ENCODE measurements at places on chromosomes 4 and X.
A peak's percentile ranks its signal among the peaks of the same experiment; 100 is the strongest.

GRCh38 chr4:123599061-123599919 is 202.7 kb downstream of the SPRY1 start:
- DNase-seq = no peak

- no peak for DNase-seq
Measured at GRCh38 chr4:95867919-95868318, 28.0 kb downstream of the PDHA2 start.

DNA sequence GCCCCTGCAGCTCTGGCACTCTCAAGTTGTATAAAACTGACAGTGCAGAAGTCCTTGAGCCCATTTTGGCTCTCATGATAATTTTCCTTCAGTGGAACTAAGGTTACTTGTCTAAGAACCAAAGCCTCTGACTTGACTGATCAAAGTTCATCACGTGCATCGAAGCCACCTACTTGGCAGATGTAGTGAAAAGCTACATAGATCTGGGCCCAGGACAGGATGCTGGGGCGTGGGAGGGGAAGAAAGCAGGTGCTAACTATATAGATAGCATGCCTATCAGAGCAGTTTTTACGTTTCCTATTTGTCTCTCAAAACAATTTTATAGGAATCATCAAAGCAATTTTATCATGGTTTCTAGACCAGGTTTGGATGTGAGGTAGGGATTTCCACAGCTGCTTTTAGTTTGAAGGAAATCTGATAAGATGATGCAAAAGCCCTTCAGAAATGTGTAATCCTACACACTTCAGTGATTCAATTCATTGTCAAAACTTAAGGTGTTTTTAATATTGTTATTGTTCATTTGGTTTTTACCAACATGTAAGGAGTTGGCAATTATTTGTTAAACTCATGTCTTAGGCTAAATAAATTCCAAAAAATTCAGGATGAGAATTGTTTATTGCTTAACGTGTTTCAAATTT is 1.2 kb upstream of the CD40LG start:
- no peak for DNase-seq

DNA sequence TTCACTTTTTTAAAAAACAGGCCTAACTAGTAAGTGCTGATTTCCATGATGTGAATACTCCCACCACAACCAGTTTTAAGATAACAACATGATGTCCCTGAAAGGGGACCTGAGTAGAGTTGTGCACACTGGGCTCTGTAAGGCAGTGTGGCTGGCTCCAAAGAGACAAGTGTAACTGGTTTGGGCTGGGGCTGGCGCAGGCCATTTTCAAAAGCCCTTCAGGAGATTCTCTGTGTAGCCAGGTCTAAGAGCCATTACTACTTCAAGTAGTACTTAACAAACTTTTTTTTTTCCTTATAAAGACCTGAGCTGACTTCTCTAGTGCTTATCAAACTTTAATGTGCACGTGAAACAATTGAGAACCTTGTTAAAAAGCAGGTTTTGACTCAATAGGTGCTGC is 4.3 kb downstream of the QRFPR start:
- no peak for DNase-seq

DNA sequence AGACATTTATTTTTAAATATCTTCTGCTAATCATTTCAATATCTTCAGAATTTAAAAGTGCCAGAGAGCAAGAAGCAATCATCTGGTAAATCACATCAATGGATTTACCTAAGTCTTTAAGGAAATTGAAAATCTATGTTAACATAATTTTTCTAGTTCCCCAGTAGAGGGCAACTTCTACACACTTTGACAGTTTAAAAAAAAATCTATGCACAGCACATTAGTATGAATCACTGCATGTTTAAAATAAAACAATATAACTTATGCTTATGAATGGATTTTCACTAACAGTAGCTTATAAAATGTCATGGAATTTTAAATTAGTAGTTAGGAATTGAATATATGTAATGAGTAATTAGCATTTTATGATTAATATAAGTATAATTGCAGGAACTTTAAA is 126.5 kb downstream of the REELD1 start:
- DNase-seq = no peak

DNA sequence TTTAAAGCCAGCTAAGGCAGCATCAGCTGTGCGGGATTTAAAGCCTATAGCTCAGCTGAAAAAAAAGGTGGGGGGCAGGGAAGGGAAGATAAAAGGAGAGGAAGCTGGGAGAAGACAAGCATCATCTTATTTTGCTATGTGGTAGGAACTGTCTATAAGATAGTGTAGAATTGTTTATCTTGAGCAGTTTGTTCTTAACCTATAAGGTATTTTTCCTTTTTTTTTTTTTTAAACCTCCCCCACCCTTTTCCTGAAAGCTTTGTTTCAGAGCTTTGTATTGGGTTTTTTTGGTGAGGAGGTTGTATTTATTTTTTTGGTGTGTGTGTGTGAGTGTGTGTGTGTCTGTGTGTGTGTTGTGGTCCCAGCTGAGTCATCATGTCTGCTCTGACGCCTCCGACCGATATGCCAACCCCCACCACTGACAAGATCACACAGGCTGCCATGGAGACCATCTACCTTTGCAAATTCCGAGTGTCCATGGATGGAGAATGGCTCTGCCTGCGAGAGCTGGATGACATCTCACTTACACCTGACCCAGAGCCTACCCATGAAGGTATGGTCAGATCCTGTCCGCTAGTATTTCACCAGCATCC is 531 bp downstream of the RUFY3 start:
- no peak for DNase-seq

GRCh38 chrX:72142794-72143608 is 11.3 kb upstream of the RTL5 start:
- DNase-seq = no peak

DNA sequence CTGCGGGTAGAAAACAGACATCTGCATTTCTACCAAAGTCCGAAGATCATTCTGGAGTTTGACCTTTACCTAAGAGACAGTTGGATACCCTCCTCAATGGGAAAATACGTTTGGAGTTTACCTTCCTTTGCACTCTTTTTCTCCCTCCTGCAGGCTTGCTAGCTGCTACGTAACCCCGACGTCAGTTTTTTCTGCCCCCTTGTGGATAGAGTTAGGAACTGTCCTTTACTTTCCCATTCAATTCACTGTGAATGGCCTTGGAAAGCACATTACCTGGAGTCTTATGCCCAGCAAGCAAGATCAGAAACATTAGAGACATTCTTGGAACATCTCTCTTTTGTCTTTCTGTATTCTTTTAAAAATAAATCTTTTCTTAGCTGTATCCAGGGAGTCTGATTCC is 250.7 kb downstream of the NAP1L3 start:
- peak; percentile 44 for DNase-seq

DNA sequence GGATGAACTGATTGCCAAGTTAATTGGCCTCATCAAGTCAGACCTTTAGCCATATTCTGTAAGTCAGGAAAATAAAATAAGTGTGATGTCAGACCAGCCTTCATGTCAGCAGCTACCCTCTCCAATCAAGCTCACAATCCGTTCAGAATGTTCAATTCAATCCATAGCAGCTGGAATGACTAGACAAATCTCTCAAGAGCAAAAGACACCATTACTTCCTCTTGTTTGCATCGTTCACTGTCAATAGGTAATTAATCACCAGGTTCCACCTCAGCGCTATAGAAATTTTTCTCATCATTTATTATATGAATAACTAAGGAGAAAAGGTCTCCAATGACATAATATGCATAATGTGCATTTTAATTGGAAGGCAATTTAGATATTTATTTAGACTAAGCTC is 321.0 kb upstream of the GRIA3 start:
- no peak for DNase-seq

All from H7 (cell line).